ENCODE measurements at places on chromosomes 4 and X.

DNA sequence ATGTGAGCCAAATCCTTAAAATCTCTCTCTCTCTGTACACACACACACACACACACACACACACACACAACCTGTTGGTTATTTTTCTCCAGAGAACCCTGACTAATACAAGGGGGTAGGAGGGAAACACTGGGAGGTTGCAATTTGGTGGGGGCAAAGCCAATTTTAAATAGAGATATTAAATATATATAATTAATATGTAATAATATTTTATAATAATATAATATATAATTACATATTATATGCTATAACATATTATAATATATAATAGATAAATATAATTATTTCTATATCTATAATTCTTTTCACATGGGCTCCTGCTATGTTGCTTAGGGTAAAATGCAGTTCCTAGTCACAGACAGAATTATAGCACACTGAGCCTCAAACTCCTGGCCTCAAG, 1354.2 kb downstream of the FSTL5 start:
- no peak for DNase-seq

DNA sequence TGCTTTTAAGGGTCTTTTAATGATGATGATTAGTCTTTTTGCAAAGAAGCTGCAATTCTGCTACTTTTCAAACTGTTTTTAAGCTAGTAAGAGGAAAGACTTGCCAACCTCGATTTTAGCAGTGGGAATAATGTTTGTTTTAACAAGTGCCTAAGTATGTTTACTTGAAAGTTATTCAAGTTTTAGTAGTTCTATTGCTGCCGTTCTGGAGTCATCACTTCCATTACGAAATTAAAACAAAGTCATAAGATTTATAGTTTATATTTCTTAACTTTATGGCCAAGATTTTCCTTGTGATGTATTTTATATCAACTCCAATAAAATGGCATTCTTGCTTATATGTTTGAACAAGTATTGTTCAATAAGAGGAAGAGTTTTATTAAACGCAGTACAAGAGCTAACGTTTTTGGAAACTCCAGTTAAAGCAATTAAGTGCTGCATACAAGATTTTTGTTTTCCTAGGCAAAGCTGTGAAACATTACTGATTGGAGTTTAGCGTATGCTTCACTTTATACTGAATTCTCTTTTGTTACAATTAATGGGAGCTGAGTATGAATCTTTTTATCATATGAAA, 211.3 kb downstream of the TENM3 start:
- DNase-seq, result no peak

- DNase-seq, result no peak
These were observed 41.1 kb downstream of the NELFA start for GRCh38 chr4:1967512-1968149.

GRCh38 chrX:29542152-29542551, 673.2 kb upstream of the MAGEB2 start:
- DNase-seq, result no peak

DNA sequence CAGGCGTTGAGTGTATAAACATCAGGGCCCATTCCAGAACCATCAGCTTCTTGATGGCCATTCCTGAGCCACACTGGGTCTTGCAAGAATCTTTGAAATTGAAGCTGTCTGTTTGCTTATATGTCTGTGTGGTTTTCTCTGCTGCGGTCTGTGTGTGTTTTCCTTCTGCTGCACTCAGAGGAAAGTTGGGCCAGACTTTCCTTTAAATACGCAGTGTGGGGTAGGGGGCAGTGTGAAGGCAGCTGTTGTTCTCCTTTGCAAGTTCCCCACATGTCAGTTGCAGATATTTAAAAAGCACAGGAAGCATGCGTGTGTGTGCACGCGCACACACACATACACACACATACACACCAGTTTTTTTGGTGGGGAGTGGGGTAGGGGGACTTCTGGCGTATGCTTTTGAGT, 32.1 kb downstream of the CCKAR start:
- no peak for DNase-seq

- no peak for DNase-seq
These were observed 474.0 kb upstream of the NDST3 start for GRCh38 chr4:117560329-117560728.

GRCh38 chr4:48329193-48329592, 12.1 kb upstream of the SLAIN2 start:
- no peak for DNase-seq

GRCh38 chr4:119087121-119087520, 48.5 kb upstream of the MYOZ2 start:
- no peak for DNase-seq

DNA sequence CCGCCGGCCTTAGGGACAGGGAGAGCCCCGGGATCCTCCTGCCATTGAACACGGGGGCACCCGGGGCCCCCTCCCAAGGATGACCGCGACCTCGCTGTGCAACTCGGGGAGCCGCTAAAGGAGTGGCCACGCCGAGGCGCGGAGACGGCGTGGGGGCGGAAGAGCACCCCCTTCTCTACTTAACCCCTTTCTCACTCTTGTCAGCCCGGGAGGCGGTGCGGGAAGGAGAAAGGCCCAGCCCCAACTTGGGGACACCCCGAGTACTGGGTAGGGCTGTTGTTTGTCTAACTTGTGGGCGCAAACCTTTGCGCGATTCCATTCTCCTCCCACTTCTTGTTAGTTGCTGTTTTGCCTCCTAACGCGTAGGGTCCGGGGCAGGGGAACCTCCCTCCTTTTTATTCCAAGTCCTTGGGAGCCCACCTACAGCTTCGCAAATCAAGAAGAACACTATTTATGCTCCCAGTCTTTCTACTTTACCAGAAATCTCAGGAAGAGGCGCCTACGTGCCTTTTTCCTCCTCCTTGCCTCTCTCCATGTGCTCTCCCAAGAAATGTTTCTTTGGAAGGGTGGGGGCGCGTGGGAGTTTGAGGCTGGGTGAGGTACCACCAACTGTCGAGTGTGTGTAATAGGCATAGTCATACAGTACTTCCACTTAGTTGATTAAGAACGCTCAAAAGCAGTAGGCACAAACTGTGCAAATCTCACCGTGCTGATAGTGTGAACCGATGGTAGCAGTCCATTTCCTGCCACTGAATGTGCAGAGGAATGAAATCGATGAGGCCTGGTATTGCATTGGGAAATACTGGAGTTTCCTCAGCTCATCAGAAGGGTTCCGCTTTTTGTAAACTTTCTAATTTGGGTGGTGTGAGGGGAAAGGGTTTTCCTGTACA, 813 bp downstream of the DIAPH2 start:
- DNase-seq, result peak; percentile 24

DNA sequence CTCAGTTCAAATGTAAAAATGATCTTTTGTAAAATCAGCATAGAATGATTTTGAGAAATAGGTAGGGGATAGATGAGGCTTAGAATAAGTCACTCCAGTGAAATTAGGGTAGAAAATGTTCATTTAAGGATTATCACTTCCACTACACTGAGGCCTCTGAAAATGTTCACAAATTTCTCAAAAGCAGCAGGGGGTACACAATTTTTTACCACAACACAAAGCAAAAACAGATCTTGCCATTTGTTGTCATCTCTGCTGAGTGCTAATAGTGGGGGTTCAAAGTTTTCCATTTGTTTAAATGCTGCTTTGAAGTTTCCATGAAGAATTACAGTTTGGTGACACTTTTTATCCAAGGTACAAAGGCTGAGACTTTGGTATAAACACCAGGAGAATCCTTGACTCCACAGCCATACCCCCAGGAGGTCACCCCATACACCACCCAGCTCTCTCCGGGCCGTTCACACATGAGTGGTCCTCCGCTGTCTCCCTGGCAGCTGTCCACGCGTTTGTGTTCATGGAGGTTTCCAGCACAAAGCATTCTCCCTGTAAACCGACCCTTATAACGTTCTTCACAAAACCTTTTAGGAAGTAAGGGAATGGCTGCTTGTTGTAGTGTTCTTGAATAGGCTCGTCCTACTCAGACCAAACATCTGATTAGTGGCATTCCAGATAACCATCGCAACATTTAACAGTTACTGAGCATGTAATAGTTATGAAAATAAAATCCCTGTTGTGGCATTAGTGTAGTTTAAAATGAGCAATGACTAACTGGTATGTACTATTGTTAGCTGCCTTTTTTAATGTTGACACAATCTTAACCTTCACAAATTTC, 71.0 kb downstream of the PRSS12 start:
- DNase-seq, result no peak

DNA sequence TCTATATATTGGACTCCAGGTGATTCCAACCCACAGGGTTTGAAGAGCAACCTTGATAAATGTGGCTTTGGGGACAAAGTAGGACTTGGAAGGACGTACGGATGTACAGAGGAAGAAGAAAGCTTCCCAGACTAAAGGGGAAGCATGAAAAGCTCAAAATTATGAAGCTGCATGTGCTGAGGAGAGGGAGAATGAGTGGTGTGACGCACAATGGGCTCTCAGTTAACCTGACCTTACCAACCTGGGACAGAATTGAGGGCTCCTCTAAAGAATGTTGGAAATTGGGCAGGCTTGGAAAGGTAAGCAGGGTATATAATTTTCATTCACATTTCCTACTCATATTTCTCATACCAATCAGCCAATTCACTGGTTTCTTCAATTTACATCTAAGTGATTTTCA, 10.5 kb upstream of the TIGD2 start:
- no peak for DNase-seq

Data from stimulated activated naive CD8-positive, alpha-beta T cell treated with anti-CD3 and anti-CD28 coated beads, Interleukin-15, amount 100 ng/mL, for 72 hours (primary cell).